Spleen (tissue), 13 donors: ENCODE measurements at places on chromosomes 4 and X. TPM values are rescaled to one million over a fixed set of nuclear protein-coding genes. Genes with fewer than 3 reads are reported as not detected.

DNA sequence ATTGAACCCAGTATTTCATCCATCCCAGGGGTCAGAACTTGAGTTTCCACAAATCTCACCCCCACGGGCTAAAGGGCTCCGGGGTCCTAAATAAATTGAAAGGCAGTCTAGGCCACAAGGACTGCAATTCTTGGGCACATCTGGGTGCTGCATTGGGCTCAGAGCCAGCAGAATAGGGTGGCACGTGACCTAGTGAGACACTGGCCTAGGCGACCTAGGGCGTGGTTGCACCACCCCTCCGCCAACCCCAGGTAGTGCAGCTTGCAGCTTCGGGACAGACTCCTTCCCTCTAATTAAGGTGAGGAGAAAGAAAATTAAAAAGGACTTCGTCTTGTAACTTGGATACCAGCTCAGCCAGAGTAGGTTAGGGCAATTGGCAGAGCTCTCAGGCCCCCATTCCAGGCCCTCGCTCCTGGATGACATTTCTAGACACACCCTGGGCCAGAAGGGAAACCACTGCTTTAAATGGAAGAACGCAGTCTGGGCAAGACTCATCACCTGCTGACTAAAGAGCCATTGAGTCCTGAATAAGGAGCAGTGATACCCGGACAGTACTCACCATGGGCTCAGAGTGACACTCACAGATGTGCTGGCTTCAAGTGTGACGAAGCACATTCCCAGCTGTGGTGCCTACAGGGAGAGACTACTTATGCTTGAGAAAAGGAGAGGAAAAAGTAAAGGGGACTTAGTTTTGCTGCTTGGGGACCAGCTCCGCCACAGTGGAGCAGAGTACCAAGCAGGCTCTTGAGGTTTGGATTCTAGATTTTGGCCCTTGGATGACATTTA lies 735.4 kb downstream of the FSTL5 start:
- no peaks in the 10 kb centered on the region for H3K27me3 ChIP-seq
- no peak overlapping the region for H3K4me3 ChIP-seq
- DNase-seq, result no peak
- H3K27ac ChIP-seq, result no peak overlapping the region
- no peaks in the 10 kb centered on the region for H3K36me3 ChIP-seq

GRCh38 chr4:102501447-102501696 lies 213 bp downstream of the NFKB1 start:
- H3K27ac ChIP-seq, result peak overlapping the region; percentile 99
- H3K36me3 ChIP-seq, result no peaks in the 10 kb centered on the region
- H3K4me1 ChIP-seq, result peaks cover 23% of the 10 kb centered on the region
- DNase-seq, result no peak

PUDP gene
- polyA plus RNA-seq, result 9.2 TPM

- H3K4me1 ChIP-seq, result peaks cover 33% of the 10 kb centered on the region
- no peaks in the 10 kb centered on the region for H3K27me3 ChIP-seq
- peak within 1 kb of the TSS; percentile 93 for H3K27ac ChIP-seq
- peak; percentile 91 for DNase-seq
Measured at GRCh38 chr4:141636082-141636770, at the start of gene IL15. Gene IL15 (plus strand): TSS chr4:141636583. CDS start chr4:141719465, 82,882 bp downstream.

GRCh38 chrX:150200820-150201287 lies 162.3 kb upstream of the MAMLD1 start:
- H3K4me1 ChIP-seq, result no peaks in the 10 kb centered on the region
- no peak overlapping the region for H3K4me3 ChIP-seq
- no peaks in the 10 kb centered on the region for H3K36me3 ChIP-seq

OR13H1 gene
- polyA plus RNA-seq, result not detected

DNA sequence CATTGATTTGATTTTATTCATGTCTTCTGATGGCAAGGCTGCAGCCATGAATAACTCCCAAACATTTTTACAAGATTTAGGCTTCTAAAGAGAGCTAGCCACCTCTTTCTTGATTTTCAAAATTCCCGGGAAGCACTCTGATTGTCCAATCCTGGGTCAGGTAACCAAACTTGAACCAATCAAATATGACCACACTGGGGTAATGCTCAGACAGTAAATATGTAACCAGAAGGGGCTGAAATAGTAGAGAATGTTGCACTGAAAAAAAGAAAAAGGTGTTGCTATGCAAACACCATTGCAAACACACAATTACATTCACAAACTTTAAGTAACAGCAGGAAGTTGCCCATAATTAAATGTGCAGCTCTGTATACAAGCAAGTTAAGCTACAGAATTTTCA lies 112.9 kb upstream of the IQCM start:
- H3K4me1 ChIP-seq, result no peaks in the 10 kb centered on the region
- no peaks in the 10 kb centered on the region for H3K36me3 ChIP-seq
- DNase-seq, result no peak
- H3K4me3 ChIP-seq, result no peak overlapping the region
- no peak overlapping the region for H3K27ac ChIP-seq
- H3K27me3 ChIP-seq, result no peaks in the 10 kb centered on the region
